ENCODE measurements at places on chromosomes 2 and 18.

- no peak for DNase-seq
Observed at GRCh38 chr2:232230560-232230959, 148.0 kb upstream of the ALPP start.

DNA sequence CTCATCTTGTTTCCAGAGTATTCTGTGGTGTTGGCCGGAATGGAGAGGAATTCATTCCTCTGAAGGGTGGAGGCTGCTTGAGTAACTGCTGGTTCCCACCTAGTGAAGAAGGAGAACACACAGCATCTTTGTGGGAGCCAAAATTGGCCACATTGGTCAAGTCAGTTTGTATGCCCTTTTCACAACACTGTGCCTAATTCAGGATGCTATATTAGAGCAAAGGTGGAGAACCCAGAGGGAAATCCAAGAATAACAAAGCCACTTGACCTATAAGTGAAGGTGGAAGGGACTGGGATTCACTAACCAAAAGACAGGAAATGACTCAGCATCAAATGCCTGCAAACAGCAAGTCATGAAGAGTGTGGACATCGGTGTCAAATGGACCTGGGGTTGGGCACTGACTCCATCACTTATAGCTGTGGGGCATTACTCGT, 27.3 kb upstream of the MLPH start:
- DNase-seq: no peak

DNA sequence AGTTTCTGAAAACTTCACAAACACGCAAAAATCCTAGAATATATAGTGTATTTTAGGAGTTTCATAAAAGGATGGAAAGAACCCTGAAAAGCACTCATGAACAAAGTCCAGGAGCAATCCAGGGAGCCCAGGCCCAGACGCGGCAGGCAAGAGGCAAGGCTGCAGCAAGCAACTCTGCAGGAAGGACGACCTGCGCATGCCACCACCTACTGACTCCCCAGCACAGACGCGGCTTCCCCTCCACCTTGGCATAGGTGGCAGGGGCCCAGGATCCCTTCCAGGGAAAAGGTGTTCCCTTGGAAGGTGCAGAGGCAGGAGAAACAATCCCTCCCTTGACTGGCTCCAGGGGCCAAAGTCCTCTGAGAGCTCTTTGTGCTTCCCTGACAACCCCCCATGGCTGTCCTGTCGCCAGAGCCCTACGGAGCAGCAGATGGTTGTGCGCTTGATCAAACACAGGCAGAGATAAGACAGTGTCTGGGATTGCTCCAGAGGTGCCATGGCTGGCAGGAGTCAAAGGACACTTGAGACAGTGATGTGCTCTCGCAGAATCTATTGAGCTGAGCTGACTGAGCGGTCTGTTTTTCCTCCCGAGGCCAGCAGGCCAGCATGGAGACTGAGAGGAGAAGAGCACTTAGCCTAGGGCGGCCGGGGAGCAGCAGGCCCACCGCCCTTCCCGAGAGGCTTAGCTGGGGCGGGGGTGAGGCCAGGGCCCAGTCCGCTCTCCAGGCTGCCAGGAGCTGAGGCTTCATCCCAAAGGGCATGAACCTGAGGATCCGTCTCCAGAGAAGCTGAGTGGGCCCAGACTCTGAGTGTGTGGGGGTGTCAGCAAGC, 10.8 kb upstream of the AMER3 start:
- DNase-seq: no peak

GRCh38 chr2:206855585-206856433, 83.5 kb upstream of the CPO start:
- no peak for DNase-seq

DNA sequence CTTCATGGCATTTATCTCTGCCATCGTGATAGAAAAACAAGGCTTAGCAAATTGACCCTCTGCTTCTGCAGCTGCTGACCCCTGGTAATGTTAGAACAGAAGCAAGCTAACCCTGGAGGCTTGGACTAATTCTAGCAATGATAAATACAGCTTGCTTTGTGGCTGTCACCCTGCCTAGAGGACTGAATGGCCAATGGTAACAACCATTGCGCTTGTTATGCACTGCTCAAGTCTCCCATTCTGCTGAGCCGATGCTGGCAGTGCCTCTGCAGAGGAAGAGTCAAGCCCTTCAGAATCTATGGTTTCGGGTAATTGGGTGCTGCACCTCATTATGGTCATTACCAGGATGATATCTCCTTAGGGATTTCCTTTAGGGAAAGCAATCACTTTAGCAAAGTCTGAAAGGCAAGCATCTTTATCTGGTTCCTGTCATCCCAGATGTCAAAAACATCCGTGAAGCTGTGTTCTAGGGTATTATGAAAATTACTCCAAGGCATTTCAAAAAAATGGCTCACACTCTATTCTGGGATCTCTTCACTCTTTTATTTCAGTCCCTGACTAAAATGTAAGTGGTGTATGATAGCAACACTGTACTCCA, 186.8 kb upstream of the DLGAP1 start:
- no peak for DNase-seq

DNA sequence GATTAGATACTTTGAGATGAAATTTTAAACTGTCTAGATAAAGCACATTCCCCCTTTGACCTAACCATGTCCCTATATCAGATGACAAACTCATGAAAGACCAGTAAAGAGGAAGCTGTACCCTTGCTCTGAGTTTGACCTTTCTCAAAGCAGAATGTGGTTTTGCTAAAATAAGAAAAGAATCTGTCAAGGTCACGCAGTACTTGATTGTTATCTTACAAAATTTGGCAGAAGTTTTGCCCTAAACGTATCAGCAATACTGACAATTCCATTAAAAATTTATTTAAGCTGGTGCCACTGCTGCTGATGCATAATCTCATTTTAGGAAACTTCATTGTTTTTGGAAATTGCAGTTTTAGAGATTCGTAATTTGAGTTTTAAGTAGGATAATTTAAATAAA, 31.2 kb upstream of the GALM start:
- no peak for DNase-seq

DNA sequence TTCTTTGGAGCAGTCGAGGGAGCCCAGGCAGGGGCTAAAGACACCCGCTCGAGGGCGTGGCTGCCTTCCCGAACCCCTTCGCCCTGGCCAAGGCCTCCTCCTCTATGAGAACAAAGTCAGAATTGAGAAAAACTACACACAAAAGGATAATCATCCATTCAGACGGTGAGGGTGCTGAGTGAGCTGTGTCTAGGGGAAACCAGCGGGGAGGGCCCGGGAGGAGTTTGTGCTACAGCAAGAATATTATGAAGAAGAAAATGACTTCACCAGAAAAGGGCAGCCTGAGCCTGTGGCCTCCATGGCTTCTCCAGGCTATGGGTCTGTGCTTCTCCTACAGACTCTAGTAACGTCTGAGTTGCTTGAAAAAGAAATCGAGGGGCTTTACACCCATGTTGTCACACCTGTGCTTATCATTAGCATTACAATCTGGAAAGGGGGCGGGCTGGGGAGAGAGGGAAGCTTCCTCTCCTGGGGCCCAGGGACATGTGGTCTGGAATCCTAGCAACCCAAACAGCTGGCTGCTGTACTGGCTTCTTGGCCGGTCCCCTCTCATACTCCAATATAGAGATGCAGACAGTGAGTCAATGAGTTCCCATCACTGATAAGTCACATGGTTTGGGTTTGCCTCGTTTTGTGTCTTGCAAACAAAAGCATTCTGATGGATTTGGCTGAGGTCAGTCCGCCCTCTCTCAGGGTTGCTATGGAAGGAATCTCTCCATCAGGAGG, 52.0 kb upstream of the ARL4C start:
- DNase-seq: no peak

- no peak for DNase-seq
Observed at GRCh38 chr18:11487390-11487789, 122.0 kb upstream of the SLC35G4 start.

DNA sequence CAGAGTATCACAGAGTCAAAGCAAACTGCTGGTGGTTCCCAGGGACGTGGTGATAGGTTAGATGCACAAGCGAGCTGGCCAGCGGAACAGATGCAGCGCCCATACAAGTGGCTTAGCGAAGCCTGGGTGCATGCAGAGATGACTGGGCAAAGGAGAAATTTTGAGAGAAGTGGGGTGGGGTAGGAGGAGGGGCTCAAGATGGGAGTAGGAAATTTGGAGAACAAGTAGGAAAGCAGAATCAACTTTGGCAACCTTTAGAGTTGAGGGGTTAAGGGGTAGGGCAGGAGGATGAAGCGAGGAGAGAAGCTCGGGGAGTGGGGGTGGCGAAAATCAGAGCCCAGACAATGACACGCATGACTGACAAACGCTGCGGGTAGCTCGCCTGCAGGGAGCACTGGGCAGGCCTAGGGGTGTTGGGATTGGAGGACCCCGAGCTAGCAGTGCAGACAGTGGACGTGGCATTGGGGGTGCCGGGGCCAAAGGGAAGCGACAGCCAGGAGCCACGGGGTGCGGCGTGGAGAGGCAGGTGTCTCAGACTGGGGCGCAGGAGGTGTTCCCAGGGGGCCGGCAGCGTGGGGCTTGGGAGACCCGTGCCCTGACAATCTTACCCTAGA, 431 bp downstream of the FAM98A start:
- DNase-seq: no peak

- DNase-seq: no peak
Observed at GRCh38 chr2:152468899-152469692, 134.1 kb downstream of the FMNL2 start.

Data from right renal pelvis (tissue), 4 donors.